ENCODE measurements at places on chromosomes 4 and X.

DNA sequence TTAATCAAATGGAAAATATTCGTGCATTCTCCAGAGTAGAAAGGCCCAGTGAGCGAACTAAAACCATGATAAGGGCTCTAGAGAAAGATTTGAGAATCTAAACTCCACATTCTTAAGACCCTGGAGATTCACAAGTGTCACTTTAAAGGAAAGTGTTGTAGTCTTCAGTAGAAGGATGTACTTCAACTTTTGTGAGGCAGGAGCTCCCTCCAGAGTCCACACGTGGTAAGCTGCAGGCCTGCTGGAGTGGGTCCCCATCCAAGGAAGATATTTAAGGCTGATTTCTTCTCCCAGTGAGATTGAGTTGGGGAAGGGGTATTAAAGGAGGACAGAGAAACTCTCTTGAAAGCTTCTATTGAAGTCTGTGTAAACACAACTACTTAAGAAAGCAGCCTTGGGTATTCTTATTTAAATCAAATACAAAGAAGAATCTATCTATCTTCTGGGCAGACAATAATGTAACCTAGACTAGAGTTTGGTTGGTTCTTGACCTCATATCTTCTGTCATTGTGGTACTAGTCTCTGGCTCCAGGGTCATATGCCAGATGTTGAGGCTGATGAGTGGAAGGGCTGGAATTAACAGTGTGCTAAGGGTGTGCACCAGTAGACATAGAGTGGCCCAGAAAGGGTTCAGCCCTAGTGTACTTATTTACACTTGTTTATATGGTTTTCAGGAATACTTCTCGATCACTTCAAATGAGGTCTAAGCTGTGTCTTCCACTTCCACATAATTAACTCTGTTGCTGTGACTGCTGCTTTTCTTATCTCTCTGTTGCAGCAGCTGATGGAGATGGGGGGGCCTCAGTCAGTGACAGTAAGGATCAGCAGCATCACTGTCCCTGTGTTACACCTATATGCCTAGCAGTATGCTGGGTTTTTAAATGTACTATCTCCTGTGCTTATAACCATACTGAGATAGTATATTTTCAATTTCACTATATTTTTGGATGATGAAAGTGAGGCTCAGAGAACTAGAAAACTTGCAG, 76.1 kb downstream of the HMGB2 start:
- DNase-seq: no peak

DNA sequence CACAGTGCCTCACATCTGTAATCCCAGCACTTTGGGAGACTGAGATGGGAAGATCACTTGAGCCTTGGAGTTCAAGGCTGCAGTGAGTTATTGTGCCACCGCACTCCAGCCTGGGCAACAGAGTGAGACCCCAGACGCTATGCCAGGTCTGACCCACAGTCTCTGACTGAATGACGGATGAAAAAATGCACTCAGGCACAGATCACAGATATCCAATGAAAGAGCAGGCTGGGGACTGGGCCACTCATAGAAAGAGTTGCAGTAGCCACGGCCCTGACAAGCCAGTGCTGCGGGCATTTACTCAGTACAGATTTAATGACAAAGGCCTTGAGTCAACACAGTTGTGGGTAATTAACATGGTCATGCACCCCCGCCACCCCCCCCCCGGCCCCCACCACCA, 22.7 kb downstream of the NUDT6 start:
- no peak for DNase-seq

DNA sequence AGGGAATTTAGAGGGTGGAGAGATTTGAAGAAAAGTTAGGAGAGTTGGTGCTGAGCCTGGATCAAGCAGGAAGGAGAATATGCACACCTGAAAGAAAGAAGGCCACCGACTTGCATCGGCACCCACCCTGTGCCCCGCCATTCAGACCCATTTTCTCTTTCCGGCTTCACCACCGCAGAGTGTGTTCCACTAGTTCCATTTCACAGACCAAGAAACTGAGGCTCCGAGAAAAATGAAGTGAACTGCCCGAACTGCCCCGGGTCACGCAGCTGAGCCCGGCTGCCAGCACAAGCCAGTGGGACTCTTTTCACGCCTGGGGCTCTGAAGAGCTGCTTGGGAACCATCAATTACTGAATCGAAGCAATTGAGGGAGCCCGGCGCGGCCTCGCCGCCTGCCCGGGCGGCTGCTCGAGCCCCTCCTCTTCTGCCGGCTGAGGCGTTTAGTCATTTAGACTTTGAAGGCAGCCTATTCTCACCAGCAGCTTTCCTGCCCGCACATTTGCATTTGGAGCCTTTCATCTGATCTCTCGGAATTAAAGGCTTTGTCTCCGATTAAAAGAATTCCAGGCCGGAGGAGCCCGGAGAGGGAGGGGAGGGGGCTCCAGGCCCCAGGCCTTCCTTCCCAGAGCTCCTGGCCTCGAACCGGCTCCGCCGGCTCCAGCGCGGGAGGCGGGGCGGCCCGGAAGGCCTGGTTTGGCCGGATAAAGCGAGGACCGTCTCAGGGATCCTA, 140.2 kb upstream of the PJA1 start:
- DNase-seq: no peak

- DNase-seq: no peak
Observed at GRCh38 chr4:38914854-38915253, 47.2 kb downstream of the FAM114A1 start.

DNA sequence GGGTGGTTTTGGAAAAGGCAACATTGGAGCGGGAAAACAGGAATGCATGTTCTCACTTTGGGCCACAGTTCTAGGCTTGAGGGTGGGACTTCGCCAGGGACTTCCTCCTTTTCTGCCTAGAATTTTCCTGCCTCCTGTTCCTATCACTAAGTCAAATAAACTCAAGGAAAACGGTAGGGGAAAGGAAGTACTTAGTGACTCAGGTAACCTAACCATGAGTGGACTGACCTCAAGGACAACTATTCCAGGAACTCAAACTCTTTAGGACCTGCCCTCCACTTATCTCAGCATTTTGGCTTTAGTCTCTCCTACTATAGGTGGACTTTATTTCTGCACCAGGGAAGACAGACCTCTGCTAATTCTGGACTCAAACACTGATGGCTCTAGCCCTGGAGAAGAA, 281.7 kb downstream of the ZNF674 start:
- no peak for DNase-seq

GRCh38 chr4:162234595-162234994, 70.8 kb upstream of the FSTL5 start:
- no peak for DNase-seq

DNA sequence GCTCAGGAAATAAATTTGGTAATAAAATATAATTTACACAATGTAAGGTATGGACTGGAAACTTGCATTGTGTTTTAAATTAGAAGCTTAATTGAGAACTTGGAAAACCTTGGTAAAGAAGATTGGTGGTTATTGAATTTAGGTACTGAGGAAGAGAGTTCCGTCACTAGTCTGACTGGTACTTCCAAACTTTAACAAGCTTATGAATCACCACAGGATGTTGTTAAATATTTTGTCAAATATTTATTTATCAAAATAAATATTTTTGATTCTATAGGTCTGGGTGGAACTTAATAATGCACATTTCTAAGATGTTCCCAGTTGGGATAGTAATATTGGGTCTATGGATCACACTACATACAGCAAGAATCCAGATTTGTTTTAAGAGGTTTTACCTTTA, 992.2 kb downstream of the ARAP2 start:
- DNase-seq: no peak

GRCh38 chr4:185379326-185380295, 16.1 kb downstream of the LRP2BP start:
- no peak for DNase-seq

GRCh38 chrX:20067709-20068561, 48.8 kb downstream of the MAP7D2 start:
- DNase-seq: no peak

GRCh38 chr4:93814722-93815121, 13.8 kb upstream of the ATOH1 start:
- DNase-seq: no peak

GRCh38 chr4:73788411-73788810, 48.0 kb downstream of the CXCL8 start:
- no peak for DNase-seq

DNA sequence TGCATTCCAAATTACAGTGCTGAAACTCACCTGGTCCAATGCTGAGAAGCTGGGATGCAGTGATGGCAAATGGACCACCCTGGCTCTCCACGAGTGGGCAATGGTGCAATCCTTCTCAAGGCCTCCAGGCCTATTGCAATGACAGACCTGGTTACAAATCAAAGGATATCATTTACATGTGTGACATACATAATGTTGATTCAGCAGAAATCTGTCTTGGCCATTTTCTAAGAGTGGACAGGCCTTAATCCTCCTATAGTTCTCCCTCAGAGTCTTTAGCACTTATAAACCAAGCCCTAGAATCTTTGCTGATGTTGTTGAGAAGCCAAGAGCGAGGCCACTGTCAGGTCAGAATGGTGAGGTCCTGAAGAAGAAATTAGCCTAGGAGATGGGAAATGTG, 17.1 kb downstream of the LRAT start:
- DNase-seq: no peak

DNA sequence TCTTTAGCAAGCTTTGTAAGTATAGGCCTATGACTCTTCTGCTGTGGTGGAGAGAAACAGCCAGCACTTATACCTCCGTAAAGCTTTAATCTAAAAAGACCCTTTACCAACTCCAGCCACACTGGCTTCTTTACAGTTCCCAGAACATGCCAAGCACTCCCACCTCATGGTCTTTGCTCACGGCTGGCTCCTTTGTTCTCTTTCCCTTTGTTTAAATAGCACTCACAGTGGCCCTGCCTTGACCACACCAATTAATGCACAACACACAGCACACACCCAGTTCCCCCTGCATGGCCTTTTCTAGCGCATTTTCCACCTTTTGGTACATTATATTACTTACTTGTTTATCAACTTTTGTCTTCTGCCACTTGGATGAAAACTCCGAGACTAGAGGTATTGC, 18.9 kb downstream of the PPID start:
- DNase-seq: no peak

DNA sequence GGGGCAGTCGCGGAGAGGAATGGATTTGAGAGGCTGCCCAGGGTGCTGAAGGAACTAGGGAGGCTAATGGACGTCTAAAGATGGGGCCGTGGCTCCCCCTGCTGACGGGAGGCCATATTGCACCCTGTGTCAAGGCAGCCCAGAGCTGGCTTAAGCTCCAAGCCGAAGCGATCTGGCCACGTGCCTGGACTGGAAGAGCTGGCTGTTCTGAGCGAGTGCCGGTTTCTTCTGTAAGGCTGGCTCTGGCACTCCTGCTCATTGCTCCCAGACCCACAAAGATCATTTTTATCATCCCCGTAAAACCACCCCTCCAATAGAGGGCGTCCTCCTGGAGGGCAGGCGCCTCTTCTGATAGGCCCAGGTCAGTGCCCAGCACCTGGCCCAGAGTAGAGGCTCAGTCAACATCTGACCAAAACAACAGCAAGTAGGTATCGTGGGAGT, 5.6 kb downstream of the PNCK start:
- DNase-seq: no peak

- DNase-seq: no peak
Observed at GRCh38 chr4:20091781-20092180, 159.9 kb upstream of the SLIT2 start.

GRCh38 chr4:48645225-48645794, 134.8 kb downstream of the FRYL start:
- DNase-seq: no peak

DNA sequence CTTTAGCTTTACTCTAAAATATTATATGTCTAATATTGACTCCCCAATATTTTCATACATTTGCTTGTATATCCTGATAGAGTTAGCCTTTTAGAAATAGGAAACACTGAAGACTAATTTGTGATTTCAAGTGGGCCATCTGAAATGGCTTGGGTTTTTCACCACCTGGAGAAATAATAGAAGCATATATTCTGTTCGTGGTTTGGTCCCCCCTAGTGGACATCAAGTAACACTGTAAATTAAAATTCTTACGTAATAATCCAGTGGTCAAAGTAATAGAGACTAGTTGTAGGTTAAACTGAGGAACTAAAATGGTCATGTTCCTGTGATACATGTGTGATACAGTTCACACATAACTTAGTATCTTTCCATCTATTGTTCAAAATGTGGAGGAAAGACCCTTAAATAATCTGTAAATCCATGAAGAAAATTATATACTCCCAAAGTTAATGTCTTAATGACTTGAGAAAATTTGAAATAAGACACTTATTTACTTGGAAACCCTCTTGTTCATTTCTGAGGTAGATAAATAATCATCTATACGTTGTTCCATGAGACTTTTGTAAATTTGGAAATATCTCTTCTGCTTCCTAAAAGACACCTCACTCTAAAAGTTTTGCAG, 79.8 kb upstream of the SMARCAD1 start:
- no peak for DNase-seq

GRCh38 chrX:20454117-20454516, 187.4 kb upstream of the RPS6KA3 start:
- no peak for DNase-seq

DNA sequence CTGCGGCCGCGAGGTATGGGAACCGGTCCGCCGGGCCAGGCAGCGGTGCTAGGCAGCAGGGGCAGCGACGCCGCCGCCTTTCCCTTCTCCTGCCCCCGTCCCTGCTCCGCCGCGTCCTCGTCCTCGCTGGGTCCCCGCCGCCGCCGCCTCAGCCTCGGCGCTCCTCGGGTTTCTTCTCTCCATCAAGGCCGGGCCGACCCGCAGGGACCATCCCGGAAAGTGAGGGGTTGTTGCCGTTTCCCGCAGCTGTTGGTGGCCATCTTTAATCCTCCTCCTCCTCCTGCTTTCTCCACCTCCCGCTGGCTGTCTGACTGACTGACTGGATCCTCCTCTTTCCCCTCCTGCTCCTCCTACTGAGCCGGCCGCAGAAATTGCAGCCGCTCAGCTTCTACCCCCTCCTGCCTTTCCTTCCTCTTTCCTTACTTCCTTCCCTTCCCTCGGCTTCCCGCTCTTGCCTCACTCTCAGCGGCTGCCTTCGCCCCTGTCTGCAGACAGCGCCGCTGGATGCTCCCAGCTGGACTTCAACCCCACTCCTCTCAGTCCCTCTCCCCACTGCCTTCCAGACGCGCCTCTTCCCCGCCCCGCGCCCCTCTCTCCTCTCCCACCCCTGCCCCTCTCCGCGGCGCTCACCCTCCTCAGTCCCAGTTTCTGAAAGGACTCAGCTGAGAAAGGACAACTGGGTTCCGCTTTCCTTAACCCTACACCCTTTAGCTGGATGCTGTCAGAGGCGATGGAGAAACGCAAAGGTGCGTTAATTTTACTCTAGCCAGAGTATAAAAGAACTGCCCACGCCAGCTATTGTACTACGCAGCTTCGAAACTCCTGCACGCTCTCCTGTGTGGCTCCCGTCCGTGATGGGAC, at the start of gene WDFY3:
WDFY3 (minus strand) TSS at position 309 of the 861 bp plus-strand sequence. CDS start 106,099 bp downstream, outside the sequence.
- peak; percentile 46 for DNase-seq

DNA sequence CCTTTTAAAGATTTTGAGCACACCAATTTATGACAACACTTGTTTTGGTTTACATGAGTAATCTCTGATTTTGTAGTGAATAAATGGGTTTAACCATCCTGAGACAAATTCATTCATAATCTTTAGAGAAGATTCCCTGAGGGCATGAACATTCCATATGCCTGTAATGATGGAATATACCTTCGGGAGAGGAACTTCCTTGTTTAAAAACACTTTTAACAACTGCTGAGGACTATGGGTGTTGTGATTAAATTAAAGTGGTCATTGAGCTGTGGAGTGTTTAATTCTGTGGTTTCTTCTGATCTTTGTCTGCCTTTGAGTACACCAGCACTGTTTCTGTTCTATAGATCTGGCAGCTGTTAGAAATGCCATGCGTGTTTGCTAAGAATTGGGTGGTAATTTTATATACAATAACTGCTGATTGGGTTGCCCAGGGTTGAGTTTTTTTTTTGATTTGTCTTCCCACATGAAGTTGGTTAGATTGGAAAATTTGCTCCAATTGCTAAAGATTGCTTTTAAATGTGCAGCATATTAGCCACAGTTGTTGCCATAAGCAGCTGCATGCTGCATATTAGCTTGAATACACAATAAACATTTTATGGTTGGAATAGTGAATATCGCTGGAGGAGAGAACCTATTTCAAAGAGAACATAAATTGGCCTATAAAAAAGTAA, 86.8 kb downstream of the DCLK2 start:
- DNase-seq: no peak
